Left renal cortex interstitium (tissue), 4 donors: ENCODE measurements at places on chromosomes 6 and 20. TPM values are rescaled to one million over a fixed set of nuclear protein-coding genes. Genes with fewer than 3 reads are reported as not detected.

CST11 gene
- not detected for polyA plus RNA-seq

ELOVL4 gene
- polyA plus RNA-seq: 3.5 TPM

PLN gene
- 4.8 TPM for polyA plus RNA-seq

TTLL9 gene
- polyA plus RNA-seq: 2.2 TPM

HLA-DRB1 gene
- 44.8 TPM for polyA plus RNA-seq

OXT gene
- polyA plus RNA-seq: 0.85 TPM

NKX2-2 gene
- polyA plus RNA-seq: not detected

PBOV1 gene
- 0.20 TPM for polyA plus RNA-seq

IL17F gene
- polyA plus RNA-seq: not detected

DNMT3B gene
- polyA plus RNA-seq: 6.4 TPM

BTN1A1 gene
- polyA plus RNA-seq: 0.21 TPM

KCNG1 gene
- 3.3 TPM for polyA plus RNA-seq

BPIFA1 gene
- polyA plus RNA-seq: not detected

KCNQ5 gene
- 0.24 TPM for polyA plus RNA-seq

TPD52L1 gene
- polyA plus RNA-seq: 90.1 TPM

IRF4 gene
- 0.19 TPM for polyA plus RNA-seq

HDGFL1 gene
- not detected for polyA plus RNA-seq
